ENCODE measurements at places on chromosomes 13 and 19.

- DNase-seq = no peak
These were observed 1.5 kb downstream of the FCAR start for GRCh38 chr19:54875506-54875905.

GRCh38 chr13:43965459-43965845, 85.7 kb downstream of the LACC1 start:
- no peak for DNase-seq

GRCh38 chr19:58196901-58197616, 14.2 kb downstream of the ZNF274 start:
- DNase-seq = peak; percentile 23

GRCh38 chr13:93751117-93751516, 524.5 kb downstream of the GPC6 start:
- DNase-seq = no peak

DNA sequence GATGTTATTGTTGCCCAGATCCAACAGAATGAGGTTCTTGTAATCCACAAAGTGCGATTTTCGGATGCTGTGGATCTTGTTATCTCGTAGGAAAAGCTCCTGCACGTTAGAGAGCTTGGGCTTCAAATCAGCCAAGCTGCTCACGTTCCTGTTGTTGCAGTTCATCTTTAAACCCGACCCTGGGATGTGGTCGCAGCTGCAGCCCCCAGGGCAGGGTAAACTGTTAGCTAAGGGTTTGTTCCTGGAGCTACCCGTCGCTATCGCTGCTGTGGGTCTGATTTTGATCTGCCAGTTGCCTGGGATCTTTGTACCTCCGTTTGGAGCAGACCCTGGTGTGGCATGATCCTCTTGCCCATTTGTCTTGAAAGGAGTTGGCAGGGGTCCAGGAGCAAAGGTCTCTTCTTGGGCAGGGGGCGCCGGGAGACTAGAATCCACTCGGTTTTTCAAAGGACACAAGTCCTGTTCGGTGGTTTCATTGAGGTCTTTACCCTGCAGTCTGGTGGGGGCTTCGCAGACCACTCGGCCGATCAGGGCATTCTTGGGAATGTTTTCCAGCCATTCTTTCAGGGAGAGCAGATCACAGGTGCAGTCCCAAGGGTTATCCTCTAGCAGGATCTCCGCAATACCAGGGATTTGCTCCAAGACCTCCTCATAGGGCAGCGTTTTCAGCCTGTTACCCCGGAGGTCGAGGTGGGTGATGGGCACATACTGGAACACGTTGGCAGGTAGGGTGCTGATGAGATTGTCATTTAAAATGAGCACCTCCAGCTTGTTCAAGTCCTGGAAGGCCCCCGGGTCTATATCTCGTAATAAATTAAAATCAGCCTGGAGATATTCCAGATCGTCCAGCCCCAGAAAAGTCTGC, 1.8 kb downstream of the SLITRK1 start:
- no peak for DNase-seq

GRCh38 chr19:4795400-4795799, 3.9 kb downstream of the FEM1A start:
- DNase-seq = no peak

GRCh38 chr19:30069535-30070197, 127.6 kb downstream of the URI1 start:
- DNase-seq = no peak

GRCh38 chr13:99315186-99315585, 8.0 kb upstream of the GPR183 start:
- no peak for DNase-seq

- DNase-seq = no peak
These were observed 33.1 kb upstream of the EPHX3 start for GRCh38 chr19:15265214-15265849.

DNA sequence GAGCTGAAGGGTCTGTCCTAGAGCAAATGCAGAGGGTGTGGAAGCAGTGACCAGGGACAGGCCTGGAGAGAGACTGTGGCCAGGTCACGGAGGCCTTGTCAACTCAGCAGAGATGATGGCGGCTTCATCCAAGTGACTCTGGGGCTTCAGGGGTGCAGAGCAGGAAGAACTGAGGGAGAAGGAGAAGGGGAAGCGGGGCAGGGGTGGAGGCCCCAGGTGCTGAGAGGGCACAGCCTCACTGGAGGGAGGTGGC, 299.1 kb downstream of the ZNF536 start:
- DNase-seq = no peak

- no peak for DNase-seq
These were observed 61.2 kb downstream of the CCDC70 start for GRCh38 chr13:51922771-51923480.

- DNase-seq = no peak
These were observed 2.4 kb downstream of the ADAMTSL5 start for GRCh38 chr19:1510442-1510806.

GRCh38 chr19:42424712-42425131, 2.5 kb downstream of the LIPE start:
- no peak for DNase-seq

- no peak for DNase-seq
These were observed 9.5 kb downstream of the GAS6 start for GRCh38 chr13:113854238-113855011.

GRCh38 chr19:4914736-4915501, 5.6 kb downstream of the UHRF1 start:
- peak; percentile 91 for DNase-seq

DNA sequence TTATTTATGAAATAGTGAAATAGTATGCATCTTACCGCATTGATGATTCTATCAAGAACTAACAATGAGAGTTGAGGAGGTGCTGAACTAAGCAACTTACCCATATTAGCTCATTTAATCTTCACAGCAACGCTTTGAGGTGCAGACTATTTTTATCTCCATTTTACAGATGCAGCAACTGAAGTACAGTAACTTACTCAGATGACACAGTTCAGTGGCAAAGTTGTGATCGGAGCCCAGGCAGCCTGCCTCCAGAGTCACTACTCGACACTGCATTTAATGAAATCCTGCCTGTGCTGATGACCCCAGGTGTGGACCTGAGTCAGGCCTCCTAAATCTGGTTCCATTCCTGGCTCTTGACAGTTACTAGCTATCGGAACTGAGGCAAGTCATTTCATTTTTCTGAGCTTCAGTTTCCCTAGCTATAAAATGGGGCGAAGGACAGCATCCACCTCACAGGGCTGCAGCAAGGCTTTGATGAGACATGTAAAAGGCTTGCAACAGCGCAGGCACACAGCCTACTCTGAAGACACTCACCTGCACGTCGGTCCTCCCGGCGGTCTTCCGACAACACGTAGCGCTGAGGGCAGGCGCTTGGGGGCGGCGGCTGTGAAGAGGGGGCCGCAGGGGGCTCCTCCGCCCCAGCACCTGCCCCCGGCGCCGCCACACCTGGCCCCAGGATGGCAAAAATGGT, 1.5 kb downstream of the MYPOP start:
- DNase-seq = no peak

- DNase-seq = no peak
These were observed 10.6 kb downstream of the REXO1 start for GRCh38 chr19:1837625-1838105.

- no peak for DNase-seq
These were observed 51.4 kb downstream of the ATP11A start for GRCh38 chr13:112741185-112741755.

- DNase-seq = no peak
These were observed 81.4 kb downstream of the KCTD12 start for GRCh38 chr13:76804801-76805200.

GRCh38 chr13:111384441-111385182, 64.2 kb downstream of the TEX29 start:
- DNase-seq = no peak

DNA sequence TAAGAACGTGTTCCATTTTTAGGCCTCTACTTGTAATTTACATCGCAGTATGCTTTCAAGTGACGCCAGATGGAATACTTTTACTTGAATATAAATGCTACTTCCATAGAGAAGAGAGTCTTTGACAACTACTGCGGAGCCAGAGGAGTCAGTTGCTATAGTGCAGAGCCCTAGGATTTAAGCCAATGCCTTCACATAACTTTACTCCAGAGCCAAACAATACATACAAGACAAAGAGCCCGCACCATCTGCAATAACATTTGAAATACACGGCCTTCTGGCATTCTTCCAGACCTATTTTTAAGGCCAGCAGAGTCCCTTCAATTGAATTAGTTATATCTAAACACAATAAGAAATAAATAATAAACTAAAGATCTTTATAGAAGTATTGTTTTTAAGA, 59.4 kb downstream of the XPO4 start:
- no peak for DNase-seq

- peak; percentile 98 for DNase-seq
These were observed at the start of gene B9D2 for GRCh38 chr19:41363753-41364523. TSS of gene B9D2 (minus strand) at chr19:41364149. CDS start at chr19:41363519, 630 bp downstream.

GRCh38 chr19:41941410-41942202, 13.4 kb upstream of the ERFL start:
- no peak for DNase-seq

DNA sequence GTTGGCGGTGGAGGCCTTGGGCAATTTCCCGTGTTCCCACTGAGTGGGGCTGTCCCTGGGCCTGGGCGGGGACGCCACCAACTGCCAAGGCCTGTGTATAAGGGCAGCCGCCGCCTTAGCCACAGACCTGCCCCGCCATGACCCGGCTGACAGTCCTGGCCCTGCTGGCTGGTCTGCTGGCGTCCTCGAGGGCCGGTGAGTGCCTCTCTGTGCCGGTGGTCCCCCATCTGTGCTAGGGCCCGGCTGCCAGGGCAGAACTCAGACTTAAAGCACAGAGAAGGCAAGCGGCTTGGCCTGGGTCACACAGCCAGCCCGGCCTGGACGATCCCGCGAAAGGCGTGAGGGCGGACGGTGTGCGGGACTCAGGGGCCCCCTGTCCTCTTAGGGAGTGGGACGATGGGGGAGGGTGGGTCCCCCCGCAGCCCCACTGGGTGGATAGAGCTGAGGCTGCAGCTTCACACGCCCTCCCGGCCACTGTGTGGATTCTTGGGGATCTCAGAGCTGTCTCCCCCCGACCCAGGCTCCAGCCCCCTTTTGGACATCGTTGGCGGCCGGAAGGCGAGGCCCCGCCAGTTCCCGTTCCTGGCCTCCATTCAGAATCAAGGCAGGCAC, at the start of gene AZU1:
TSS of gene AZU1 (plus strand) at position 128 of the 612 bp plus-strand sequence. CDS start at position 138, 10 bp downstream.
- no peak for DNase-seq

GRCh38 chr13:50708461-50708860, 135.0 kb downstream of the DLEU7 start:
- DNase-seq = no peak

- no peak for DNase-seq
These were observed 12.4 kb downstream of the PDE4A start for GRCh38 chr19:10432736-10433130.

DNA sequence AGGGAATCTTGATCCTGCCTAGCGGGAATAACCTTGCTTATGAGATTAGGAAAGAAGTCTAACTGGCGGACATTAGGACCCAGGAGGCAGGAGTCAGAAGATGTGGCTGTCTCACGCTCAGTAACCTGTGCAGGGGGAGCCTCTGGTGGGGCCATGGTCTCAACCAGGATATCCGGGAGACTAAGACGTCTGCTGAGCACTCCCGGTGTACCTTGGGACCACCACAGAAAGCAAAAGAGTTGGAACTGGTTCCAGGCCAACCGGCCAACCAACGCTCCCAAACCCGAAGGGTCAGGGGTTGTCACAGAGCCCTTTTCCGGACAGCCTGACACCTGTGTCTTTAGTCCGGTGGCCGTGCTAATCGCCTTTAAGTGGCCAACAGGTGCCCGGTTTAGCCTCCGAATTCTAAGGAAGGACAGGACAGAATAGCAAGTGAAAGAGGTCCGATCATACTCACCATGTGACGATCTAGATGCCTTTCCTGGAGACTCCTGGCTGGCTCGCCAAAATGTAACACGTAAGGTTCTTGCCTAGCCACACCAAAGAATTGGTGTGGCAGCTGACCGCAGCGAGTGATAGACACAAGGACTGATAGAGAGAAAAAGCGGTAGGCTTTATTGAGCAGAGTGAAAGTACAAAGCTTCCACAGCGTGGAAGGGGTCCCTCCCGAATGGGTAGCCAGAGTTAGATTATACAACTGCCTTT, 103.9 kb upstream of the DIAPH3 start:
- no peak for DNase-seq

DNA sequence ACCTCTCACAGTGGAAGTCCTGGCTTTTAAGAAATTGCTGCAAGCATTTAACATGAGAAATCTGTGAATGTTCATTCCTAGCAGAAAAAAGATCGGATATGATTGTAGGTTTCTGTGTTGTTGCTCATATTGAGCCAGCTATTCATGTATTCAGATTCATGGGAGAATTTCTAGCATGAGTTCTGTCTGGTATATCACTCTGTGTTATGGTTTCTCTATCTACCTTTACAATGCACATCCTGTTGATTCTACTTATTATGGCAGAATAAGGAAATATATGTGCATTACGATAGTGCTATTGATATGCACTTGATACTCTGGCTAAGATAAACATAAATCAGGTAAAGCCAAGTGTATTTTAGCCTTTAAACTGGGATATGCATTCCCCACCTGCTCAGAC, 138.2 kb downstream of the KCNRG start:
- no peak for DNase-seq
